Peyer's patch (tissue), 4 donors: ENCODE measurements at places on chromosomes 2 and 18. TPM values are rescaled to one million over a fixed set of nuclear protein-coding genes. Genes with fewer than 3 reads are reported as not detected.

GRCh38 chr2:126660971-126661370, 5.0 kb downstream of the GYPC start:
- no peak for DNase-seq

DNA sequence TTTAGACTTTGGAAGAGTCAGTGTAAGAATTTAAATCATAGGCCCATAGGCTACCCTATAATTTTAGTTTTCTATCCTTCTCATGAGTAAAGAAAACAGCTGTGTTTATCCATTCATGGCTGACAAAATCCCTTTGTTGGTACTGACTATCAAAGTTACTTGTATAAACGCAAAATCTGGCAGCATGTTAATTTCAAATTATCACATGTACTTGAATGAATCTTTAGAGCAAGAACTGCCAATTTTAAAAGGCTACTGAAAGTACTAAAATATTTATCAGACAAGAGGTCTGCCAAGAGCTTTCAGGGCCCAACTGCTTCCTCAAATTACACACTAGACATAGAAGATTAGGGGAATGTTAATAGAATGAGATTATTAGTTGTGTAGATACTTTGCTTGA, 66.6 kb downstream of the MYL12B start:
- no peak for DNase-seq

GRCh38 chr2:207251573-207252192, 85.9 kb upstream of the KLF7 start:
- no peak for DNase-seq

DNA sequence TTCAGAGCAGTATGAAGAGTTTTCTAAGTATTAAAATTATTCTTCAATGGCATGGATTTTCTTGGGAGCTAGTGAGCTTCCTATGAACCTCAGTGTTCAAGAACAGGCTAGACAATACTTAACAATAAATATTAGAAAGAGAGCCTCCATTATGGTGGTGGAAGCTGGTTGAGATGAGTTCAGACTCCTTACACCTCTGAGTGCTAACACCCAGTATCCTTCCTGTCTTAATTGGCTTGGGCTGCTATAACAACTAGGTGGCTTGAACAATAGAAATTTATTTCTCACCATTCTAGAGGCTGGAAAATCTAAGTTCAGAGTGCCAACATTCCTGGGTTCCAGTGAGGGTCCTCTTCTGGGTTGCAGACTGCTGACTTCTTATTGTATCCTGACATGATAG, 369.4 kb upstream of the HNRNPA3 start:
- no peak for DNase-seq

- DNase-seq, result no peak
Measured at GRCh38 chr2:79155826-79156476, 3.6 kb downstream of the REG3A start.

- DNase-seq, result no peak
Measured at GRCh38 chr2:25497918-25498407, 156.2 kb upstream of the DNMT3A start.

- DNase-seq, result no peak
Measured at GRCh38 chr2:202140522-202141252, 67.6 kb downstream of the KIAA2012 start.

DNA sequence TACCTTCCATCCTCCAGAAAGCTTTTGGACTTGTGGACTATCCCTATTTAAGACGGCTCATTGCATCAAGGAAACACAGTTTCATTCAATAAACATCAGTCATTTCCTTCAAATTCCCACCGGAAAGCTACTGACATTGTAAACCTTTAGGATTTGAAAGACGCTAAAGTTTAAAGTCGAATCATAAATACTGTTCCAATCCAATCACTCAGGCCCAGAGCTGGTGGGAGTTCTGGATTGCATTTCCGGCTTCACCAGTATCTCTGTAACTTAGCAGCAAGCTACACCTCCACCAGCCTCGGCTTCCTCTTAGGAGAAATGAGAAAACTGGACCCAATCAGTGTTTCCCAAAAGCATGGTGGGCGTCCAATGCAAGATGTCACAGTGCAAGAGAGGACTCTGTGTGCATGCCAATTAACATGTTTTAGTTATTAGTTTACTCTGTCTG, 1.6 kb downstream of the WDFY1 start:
- peak; percentile 65 for DNase-seq

- DNase-seq, result no peak
Measured at GRCh38 chr18:56021136-56021808, 433.3 kb upstream of the TCF4 start.

DNA sequence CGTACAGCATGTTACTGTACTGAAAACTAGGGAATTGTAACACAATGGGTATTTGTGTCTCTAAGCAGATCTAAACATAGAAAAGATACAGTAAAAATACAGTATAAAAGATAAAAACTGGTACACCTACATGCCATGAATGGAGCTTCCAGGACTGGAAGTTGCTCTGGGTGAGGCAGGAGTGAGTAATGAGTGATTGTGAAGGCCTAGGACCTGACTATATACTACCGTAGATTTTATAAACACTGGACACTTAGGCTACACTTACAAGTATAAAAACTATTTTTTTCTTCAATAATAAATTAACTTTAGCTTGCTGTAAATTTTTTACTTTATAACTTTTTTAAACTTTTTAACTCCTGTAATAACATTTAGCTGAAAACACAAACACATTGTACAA, 324.4 kb upstream of the TNP1 start:
- no peak for DNase-seq

DNA sequence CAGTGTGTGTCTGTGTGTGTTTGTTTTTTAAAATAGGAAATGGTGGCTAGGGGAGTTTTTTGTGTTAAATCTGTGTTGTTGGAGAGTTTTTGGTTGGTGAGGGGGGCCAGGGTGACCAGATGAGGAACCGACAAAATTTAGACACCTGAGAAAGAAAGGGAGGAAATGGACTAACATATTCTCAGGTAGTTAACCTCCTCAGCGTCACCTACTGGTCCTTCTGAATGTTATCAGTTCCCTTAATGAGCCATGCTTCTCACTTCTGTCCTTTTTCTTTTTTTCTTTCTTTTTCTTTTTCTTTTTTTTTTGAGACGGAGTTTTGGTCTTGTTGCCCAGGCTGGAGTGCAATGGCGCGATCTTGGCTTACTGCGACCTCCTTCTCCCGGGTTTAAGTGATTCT, 107.0 kb downstream of the FMNL2 start:
- no peak for DNase-seq

DNA sequence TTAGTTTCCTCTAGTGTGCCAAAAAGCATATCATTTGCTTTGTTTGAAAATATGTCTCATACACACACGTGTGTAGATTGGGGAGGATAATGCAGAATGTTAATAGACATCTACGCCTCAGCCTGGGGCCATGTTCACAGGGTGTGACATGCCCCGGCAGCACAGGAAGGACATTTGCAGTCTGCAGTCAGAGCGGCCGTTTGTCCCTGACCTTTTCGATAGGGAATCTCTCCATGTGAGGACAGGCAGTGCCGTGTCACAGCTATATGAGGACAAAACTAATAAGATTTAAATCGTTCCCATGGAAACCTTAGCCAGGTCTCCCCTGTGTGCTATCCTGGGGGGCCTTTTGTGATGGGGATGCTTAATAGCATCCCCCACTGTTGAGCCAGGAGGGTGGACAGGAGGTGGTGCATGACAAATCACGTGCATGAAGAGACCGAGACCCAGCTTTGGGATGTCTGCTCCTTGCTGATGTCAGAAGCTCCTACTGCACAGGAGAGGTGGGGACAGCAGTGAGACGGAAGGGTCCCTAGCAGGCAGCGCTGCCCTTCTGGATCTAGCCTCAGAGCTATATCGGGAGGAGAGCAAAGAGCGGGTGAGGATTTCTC, 100.6 kb downstream of the RNF144A start:
- DNase-seq, result no peak

DNA sequence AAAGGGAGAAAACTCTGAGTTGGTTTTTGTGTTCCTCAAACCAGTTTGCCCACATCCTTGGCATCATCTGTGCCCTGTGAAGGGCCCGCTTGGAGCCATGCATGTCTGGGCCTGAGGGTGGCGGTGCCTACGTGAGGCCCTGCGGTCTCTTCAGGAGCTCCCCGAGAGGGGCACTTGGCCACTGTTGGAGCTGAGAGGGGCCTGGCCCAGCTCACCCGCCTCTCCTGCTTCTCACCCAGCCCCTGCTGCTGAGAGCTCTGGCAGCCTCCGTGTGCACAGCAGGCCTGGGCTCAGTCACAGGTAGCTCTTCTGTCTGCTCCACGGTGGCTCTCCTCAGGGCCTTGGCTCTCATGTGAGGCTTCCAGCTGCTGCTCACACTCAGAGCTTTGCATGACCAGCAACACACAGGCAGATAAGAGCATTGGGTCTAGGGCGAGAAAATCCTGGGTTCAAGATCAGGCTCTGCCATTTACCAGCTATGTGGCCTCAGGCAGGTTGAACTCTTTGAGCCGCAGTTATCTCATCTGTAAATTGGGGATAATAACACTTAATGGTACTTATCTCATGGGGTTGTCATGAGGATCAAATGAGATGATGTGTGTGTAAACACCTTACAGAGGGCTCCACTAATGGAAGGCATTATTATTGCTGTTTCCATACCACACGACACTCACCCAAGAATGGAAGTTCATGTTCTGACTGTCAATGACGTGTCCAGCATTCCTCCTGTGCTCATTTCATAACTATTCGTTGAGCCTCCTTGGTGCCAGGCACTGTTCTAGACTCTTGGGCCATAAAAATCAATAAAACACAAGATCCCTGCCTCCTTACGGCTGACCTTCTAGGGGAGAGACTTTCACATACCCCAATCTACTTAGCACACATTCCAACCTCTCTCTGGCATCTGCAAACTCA, 41.6 kb upstream of the PLB1 start:
- no peak for DNase-seq

DNA sequence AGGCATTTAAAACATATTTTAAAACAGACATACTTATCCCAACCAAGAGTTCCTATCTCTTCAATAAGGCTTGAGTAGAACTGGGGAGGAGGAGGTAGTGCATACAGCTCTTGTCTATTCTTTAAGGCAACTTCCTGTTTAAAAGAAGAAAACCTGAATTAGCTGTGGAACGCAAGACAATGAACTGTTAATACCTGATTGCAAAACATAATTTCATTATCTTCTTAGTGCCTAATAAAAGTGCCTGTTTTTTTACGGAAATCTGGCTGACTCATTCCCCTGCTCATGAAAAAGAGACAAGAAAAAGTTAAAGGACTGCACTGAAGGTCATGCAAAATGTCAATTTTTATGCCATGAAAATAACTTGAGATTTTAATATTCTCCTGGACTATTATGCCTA, 19.2 kb downstream of the FANCL start:
- DNase-seq, result no peak

- DNase-seq, result no peak
Measured at GRCh38 chr2:83142934-83143333, 1316.1 kb downstream of the SUCLG1 start.

GRCh38 chr2:236309669-236310029, 45.4 kb upstream of the ASB18 start:
- DNase-seq, result no peak

DNA sequence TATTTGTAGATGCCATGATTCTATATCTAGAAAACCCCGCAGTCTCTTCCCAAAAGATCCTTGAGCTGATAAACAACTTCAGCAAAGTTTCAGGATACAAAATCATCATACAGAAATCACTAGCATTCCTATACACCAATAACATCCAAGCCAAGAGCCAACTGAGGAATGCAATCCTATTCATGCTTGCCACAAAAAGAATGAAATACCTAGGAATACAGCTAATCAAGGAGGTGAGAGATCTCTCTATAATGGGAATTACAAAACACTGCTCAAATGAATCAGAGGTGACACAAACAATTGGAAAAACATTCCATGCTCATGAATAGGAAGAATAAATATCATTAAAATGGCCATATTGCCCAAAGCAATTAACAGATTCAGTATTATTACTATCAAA, 551.4 kb upstream of the SLC39A10 start:
- no peak for DNase-seq

GRCh38 chr2:187689372-187689771, 135.1 kb upstream of the TFPI start:
- no peak for DNase-seq

GRCh38 chr2:8872821-8873432, 35.5 kb upstream of the KIDINS220 start:
- DNase-seq, result no peak

GRCh38 chr2:2581331-2582159, 250.5 kb upstream of the MYT1L start:
- DNase-seq, result no peak

GRCh38 chr2:68416081-68416675, 50.9 kb downstream of the FBXO48 start:
- no peak for DNase-seq

DNA sequence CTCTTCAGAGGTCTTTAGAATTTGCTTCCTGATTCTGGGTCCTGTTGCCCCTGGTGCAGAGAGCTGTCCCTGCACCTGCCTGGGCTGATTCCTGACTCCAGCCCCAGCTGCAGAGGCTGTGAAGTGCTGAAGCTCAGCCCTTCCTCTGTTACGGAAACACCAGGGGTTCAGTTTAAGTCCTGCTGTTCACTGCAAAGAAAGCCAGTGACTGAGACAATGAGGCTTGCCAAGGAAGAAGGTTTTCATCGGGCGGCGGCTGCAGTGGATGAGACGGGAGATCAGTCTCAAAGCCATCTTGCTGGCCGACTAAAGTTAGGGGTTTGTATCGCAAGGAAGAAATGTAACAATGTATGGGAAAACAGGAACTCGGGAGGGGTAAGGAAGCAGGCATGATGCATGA, 142.4 kb upstream of the ZNF236 start:
- no peak for DNase-seq

- DNase-seq, result no peak
Measured at GRCh38 chr18:33873112-33873511, 295.1 kb downstream of the ASXL3 start.

DNA sequence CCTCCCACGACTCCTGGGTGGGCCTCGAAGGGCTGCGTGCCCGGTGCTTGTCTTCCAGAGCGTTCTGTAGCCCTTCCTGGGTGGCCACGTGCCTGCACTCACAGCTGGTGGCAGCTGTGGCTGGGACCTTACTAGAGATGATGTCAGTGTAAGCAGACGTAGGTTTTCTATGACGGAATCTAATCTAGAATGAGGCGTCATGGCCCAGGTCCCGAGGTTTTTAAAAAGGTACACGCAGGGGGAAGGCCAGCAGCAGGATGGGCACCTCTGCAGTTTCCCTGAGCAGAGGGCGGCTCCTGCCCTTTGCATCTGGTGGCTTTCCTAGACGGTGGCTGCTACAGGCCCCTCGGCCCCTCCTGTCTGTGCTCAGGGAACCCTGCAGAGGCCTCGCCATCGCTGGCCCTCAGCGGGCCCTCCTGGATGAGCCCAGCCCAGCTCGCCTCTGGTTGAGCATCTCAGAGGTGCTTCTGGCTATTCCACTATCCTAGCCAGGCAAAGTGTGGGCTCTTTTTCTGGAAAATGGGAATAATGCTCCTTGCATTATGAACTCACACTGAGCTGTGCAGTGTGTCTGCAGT, 49.6 kb upstream of the PXDN start:
- no peak for DNase-seq

The LIMS3 gene
- 1.1 TPM for total RNA-seq

The CHN1 gene
- 3.4 TPM for total RNA-seq

The HRH4 gene
- total RNA-seq, result not detected

The RAX gene
- not detected for total RNA-seq

The ZSWIM2 gene
- not detected for total RNA-seq

The TUBA4B gene
- not detected for total RNA-seq

The SERPINE2 gene
- total RNA-seq, result 12.2 TPM

The TRIM43 gene
- not detected for total RNA-seq
